ENCODE measurements at places on chromosomes 13 and 19.

- no peak for DNase-seq
Measured at GRCh38 chr13:114157869-114158495, 21.1 kb upstream of the CFAP97D2 start.

DNA sequence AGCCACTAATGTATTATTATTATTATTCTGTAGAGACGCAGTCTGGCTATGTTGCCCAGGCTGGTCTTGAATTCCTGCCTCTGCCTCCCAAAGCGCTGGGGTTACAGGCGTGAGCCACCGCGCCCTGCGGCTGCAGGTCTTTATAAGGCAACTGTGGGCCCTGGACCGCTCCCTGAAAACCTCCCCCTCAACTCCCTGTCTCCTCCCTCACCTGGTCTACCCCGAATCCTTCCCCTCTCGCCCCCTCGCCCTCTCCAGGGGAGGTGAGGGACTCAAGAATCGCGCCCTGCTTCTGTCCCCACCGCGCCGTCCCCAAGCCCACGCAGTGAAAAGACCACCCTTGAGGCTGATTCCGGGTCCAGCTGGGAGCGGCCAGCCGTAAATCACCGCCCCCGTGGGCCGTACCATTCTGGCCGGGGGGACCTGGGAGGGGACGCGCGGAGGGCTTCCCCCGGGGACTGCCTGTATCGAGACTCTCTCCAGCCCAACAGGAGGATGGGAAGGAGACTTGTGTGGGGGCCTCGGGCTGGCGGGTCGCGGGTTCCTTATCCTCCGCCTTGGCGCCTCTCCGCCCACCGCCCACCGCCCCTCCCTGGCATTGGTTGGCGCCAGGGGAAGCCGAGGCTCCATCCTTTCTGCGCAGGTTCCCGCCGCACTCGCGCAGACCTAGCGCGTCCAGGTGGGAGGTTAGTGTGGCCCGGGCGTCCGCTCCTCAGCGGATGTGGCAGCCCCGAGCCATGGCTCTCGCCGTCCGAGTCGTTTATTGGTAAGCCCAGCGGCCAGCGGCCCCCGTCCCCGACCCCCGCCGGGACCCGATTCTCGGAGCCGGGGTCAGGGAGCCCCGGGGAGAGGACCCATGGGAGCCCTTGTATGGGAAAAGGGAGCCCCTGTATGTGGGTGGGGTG is at the start of gene SELENOW:
TSS of gene SELENOW (plus strand) at position 655 of the 905 bp plus-strand sequence. CDS start at position 738, 83 bp downstream.
- peak; percentile 88 for DNase-seq

DNA sequence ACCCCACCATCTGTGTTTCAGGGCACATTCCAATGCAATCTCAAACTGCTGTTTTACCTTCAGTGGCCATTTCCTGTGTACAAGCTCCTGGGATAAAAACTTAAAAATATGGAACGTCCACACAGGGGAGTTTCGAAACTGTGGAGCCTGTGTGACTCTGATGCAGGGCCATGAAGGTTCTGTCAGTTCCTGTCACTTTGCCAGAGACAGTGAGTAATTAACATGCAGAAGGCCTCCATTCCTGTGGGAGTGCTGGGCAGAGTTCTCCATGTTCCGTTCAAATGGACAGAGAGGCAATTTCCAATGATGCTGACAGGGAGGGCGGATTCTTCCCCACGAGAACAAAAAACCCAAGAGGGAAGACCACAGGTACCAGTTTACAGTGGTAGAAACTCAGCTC is 24.4 kb downstream of the WDR88 start:
- DNase-seq = no peak

DNA sequence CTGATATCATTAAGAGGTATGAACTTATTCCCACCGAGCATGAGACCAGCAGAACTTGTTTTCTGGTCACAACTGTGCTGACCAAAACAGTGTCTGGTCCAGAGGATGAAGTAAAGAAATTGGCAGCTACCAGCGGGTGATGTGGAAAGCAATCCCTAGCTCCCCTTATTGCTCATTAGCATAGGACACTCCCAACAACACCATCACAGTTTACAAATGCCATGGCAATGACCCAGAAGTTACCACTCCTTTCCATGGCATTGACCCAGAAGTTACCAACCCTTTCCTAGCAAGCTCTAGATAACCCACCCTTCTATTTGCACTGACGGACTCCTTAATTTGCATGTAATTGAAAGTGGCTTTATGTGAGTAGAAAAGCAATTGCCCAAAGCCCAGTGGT is 1856.1 kb downstream of the OLFM4 start:
- DNase-seq = no peak

- no peak for DNase-seq
Measured at GRCh38 chr13:64709079-64709478, 2521.1 kb downstream of the PCDH9 start.

DNA sequence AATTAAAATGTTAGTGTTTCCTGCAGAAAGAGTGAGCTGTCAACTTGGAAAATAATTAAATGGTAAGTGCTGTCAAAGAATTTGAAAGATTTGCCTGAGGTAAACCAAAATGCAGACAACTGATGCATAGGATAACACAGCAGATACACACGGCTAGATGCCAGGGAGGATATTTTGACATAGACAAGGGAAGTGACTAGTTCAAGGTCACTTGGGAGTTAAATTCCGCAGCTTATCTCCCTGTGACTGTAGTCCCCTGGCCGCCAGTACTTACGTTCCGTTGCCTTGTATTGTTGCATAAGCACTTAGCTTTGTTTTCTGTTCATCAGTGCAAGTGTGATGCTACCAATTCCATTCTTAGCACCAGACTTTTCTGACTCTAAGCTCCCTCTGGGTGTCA is 247.3 kb upstream of the MAB21L1 start:
- no peak for DNase-seq

DNA sequence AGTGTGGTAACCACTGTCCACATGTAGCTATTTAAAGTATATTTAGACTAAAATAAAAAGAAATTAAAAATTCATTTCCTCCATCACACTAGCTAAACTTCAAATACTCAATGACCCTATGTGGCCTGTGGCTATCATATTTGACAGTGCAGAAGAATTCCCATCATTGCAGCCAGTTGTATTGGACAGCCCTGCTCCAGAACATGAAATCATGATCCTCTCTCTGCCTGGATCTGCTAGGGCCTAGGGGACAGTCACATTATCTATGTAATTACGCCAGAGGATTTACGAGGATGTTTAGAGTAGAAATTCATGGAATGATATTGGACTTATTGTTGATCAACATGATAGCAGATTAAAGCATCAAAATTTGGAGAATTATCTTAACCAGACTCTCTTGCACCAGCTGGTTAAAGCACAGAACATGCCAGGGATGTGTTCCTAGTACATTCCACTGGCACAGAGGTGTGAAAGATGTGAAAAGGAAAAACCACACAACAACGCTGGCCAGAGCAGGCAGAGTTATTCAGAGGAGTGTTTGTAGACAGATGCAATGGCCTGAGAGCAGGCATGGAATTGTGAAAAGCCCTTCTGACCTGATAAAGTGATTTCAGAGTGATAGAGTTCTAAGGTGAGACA is 108.9 kb upstream of the STARD13 start:
- DNase-seq = no peak

DNA sequence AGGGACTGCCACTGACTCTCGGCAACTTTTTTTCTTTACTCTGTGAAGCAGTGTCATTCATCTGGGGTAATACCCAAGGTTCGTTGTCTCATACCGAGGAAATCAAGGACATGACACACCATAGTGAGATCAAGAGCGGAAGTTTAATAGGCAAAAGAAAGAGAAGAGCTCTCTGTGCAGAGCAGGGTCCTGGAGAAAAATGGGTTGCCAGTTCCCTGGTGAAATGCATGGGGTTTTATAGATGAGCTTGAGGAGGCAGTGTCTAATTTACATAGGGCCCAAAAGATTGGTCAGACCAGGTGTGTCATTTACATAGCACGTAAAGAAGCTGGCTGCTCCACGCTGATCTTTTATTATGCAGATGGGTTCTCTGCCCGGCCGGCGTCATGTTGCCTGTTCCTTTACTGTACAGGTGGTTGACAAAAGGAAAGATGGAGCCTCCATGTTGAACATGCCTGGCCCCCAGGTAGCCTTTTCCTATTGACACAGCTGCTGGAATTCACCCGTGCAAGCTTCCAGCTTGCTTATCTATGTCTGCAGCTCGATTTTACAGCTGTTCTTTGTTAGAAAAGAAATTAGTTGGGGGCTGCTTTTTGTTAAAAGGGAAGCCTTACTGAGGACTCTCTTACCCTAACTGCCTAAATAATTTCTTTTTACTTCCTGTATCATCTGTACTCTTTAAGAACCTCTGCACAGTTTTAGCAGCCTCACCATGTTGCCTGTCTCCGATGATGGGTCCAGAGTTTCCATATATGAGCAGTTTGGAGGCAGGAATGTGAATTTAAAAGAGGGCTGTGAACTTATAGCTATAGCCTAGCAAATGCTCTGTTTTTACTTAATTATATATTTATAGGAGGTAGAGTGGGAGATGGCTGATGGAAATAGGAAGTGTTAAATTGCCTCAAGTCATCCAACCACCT is 98.0 kb upstream of the DIAPH3 start:
- DNase-seq = peak; percentile 95

DNA sequence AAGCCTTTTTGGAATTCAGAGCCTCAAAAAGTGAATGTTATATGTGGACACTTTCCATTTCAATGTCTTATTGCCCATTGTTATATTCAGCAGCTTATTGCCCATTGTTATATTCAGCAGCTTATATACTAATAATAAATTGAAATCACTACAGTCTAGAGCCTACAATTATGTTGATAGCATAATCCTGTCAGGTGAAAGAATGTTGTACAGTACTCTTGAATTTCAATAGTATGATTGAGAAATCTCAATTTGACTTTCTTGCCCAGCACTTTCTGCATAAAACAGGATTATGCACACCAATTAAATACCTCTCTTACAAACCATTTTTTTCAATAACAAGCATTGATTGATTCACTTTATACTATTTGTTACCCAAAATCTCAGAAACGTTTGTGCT is 260.8 kb downstream of the PCDH9 start:
- DNase-seq = no peak

GRCh38 chr13:45315520-45316167 is 25.3 kb downstream of the TPT1 start:
- DNase-seq = no peak

DNA sequence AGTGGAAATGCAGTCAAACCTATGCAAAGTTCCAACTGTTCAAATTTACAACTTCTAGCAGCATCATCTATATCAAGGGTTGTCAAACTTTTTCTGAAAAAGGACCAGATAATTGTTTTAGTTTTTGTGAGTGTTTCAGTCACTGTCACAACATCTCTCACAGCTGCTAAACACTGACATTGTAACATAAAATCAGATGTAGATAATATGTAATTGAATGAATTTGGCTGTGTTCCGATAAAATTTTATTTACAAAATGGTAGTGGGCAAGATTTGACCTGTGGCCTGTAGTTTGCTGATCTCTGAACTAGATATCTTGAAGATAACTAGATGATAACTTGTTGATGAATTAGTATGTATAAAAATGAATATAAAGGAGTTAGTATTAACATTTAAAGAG is 1679.1 kb upstream of the PCDH20 start:
- DNase-seq = no peak

DNA sequence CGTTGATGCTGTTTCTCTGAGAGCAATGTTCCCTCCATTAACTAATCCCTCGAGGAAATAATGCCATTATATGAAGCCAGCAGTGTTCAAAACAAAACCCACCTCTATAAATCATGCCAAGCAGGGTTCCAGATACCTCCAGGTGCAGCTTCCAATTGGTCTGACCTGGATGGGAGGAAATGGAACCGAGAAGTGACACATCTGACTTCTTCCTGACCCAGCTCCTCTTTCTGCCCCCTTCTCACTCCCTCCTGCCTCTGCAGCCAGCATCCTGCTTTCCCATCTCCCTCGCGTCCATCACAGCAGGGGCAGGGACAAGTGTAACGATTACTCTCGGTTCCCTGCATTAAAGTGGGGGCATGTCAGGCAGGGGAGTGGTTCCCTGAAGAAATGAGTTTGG is 37.5 kb downstream of the HSPH1 start:
- no peak for DNase-seq

DNA sequence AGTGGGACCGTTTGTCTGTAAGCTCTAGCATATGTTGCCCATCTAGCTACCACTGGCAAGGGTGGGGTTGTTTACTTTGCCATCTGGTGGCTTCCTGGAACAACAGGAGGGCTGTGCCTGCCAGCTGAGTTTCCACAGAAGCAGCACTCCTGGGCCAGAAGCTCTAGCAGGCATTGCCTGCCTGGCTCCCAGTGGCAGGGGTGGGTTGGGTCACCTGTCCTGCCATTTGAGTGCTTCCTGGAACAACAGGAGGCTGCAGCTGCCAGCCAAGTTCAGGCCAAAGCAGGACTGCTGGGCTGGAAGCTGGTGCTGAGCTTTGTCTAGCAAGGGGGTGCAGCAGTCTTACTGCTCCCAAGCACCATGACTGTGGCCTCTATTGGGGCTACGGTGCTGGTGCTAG is 239.7 kb downstream of the MTUS2 start:
- no peak for DNase-seq

GRCh38 chr13:47289567-47289966 is 392.7 kb upstream of the HTR2A start:
- no peak for DNase-seq

DNA sequence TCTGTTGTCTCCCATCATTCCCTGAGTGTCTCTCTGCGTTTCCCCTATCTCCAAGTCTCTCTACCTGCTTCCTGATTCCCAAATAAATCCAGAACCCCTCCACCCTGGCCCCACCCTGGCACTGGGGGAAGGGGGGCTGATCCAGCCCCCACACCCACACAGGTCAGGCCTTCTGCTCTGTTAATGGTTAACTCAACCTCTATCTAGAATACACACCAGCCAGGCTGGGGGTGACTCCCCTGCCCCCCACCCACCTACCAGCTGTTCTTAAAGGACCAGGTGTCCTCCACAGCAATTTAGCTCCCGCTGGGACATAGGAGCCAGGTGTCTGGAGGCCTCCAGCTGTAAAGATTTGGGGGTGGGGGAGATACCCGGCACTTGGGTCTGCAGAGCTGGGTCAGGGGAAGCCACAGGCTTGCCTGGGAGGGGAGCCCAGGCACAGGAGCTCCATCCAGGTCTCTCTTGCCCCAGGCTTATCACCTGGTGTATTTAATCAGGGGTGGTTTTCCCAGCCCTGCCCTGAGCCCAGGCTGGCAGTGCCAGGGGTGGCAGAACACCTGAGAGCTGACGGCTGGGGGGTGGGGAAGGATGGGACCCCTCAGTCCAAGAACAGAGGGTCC is 3.9 kb downstream of the IRF2BP1 start:
- peak; percentile 76 for DNase-seq

DNA sequence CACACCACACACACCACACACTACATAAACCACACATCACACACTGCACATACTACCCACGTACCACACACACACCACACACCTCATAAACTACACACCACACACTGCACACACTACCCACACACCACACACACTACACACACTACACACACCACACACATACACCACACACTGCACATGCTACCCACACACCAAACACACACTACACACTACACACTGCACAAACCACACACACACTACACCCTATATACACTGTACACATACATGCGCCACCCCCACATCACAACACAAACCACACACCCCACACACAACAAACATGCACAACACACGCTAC is 5.5 kb downstream of the MAG start:
- no peak for DNase-seq

DNA sequence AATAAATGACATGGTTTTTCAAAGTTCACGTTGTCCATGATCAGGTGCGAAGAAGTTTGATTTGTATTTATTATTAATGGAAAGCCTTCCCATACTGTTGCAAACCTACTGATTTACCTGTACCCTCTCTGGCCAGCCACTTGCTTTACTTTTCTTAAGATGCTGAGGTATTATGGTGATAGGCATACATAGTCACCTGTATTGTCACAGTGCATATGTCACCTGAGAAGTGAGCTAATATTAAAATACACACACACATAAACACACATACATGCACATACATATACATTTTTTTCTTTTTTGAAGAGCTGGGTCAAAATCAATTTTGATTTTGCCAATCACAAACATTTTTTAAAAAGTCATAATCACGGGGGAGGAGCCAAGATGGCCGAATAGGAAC is 72.1 kb downstream of the RNASEH2B start:
- DNase-seq = no peak

All from GM23338 (cell line).